Pons (tissue), 1 donor: ENCODE measurements at places on chromosomes 7 and 10.

DNA sequence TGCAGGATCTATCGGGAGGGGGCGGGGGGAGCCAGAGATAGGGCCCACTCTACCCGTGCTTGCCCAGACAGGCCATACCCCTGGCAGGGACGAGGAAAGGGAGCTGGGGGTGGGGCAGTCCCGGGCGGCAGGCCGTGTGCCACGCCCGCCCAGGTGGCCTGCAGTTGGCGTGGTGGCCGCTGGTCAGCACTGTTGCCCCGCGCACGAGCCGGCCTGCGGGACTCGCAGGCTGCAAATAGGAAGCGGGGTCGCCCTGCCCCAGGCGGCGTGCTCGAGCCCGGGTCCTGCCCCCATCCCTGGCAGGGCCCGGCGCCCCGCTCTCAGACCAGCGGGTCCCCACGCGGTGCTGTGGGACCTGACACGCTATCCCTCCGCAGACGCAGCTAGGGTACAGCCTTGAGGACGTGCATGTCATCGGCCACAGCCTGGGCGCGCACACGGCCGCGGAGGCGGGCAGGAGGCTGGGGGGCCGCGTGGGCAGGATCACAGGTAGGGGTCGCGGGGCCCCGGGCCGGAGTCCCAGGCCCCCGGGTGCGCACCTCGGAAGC is 6.7 kb downstream of the PNLIPRP2 start:
- DNase-seq: no peak

DNA sequence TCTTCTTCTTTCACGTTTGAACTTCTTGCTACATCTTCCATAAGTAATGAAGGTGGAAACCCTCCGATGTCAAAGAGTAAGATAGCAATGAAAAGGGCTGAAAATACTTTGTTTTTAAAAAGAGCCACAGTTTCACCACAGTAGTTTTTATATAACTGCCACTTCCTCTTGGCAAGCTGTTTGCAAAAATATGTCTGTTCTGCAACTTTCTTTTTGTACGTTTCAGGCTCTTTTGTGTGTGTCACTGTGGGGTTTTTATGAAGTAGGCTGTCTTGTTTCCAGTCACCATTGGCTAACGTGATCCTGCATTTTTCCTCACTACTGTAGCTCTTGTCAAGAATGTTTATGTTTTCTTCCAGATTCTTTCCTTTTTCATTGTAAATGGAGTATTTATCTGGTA is 55.6 kb downstream of the SLC16A9 start:
- no peak for DNase-seq

- no peak for DNase-seq
Observed at GRCh38 chr7:141023295-141023694, 8.5 kb upstream of the MRPS33 start.

- DNase-seq: no peak
Observed at GRCh38 chr10:71945819-71946474, 18.2 kb upstream of the CHST3 start.

DNA sequence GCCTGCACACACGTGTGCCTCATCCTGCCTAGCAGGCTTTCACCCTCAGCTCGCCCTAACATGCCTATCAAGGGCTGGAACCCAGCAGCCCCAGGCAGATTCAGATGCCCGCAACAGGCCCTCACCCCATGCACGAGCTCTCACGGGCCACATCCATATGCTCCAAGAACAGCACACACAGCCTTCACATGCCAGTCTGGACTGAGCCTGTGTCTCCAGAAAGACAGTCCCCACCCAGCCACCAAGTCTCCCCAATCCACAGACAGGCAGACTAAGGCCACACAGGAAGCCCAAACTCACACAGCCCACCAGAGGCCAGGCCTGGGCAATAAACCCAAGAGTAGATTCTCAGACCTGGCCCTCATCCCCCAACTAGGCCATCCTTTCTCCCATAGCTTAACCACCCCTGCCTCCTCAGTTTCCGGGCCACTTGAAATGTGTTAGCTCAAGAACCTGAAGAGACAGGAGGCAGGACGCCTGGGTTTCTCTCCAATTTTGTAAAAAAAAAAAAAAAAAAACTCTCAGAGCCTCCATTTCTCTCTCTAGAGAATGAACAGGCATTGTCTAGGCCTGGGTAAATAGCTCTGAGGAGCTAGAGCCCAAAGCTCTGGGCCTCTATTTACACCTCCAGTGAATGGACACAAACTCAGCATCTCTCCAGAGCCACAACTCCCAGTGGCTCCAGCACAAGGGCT is 6.8 kb downstream of the LDB1 start:
- DNase-seq: no peak

GRCh38 chr10:3476186-3476585 is 303.6 kb upstream of the PITRM1 start:
- DNase-seq: no peak

DNA sequence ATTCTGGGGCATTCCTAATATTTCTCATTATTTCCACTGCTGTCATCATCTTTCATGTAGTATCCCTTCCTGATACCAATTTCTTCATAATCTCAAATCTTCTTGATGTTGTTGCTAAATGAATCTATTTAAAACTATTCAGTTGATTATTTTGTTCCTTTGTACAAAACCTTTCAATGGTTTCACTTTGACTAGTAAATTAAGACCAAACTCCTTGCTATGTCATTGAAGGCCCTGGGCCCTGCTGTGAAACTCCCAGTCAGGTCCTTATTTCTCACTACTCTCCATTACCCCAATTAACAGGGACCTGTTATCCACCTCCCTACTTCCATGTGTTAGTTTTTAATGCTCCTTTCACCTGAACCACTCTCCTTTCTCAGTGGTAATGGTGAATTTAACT is 97.0 kb downstream of the CTTNBP2 start:
- no peak for DNase-seq

DNA sequence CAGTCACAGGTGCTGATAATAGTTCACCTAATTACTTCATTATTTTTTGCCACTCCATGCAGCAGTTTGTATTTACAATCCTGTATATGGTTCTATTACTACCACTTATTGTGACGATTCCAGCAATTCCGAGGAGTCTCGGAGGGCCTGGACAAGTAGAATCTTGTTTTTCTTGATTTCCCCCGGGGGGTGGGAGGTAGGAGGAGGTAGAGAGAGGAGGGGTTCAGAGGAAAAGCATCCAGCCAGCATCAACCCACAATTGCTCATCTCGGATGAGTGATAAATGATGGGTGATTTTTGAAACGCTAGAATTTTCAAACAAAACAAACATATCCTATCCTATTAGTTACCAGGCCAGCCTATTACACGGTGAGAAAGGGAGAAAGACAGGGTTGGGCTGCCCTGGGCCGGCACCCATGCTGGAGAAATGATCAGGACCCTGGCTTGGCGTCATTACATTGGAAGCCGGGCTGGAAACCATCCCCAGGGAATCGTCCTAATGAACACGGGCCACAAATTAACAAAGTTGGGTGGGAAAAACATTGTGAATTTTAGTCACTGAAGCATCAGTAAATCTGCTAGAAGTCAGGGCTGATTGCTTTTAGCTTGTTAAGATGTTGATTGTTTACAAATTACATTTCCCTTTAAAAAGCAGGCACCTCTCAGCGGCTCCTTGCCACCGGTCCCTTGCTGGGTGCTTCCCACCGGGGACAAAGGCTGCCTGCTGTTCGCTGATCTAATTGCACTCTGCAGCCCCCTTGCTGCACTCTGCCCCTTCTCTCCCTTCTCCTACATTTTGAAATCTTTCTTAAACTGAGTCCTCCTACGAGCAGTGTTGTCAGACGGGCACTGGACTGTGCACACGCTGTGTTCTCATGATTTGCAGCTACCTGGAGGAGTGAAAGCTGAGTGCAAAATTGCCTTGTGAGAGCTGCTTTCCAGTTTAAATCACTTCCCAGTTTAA is 95.5 kb downstream of the FAM204A start:
- no peak for DNase-seq

DNA sequence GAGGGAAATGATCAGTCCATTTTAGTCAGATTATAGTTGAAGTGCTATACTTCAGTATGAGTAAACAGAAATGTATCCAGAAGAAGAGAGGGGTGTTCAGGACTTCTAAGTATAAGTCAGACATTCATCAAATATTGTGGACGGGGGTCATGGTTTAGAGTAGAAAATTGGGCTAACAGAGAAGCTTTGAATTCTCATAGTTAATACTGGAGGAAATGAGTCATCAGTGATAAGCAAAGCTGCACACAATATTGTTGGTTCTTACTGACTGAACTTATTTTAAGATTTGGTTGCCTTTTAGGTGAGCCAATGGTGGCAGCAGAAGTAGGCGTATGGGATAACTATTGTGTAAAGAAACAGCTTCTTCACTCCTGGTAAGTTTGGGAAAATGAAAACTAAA is 1.7 kb upstream of the SUMF2 start:
- DNase-seq: no peak

DNA sequence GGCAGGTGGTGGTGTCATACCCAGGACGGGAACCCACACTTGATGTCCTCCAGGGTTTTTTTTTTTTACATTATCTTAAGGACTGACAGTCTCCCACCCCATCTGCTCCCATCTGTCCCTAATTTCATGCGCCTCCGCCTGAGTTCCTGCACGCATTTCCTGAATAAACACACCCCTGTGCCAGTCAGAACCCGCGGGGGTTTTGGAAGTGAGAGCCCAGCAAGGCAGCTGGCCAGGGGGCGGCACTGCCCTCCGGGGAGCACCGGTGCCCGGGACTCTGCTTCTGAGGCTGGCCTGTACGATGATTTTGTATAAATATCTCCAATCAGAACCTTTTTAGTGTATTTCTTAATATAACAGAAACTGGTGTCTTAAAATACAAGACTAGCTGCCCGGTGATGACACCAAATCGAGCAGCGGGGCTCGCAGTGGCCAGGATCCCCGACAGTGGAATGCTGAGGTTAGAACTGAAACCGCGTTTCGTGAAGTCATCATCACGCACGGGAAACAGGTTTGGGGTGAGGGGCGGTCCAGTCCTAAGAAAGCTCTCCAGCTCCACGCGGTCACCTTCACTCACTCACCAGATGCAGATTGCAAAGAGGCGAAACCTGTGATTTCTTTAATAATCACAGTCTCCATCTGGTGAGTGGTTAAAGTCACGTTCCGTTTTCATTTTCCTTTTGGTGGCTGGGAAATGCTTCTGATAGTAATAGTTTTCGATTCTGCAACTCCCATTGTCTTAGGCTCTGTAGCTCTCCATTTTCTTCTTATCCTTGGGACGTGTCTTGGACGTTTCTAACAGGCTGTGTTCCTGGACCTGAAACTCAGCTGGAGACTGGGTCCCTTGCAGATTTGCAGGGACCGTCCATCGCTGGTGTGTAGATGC is 19.7 kb downstream of the BNIP3 start:
- peak; percentile 65 for DNase-seq

GRCh38 chr10:119331061-119331460 is 123.7 kb downstream of the GRK5 start:
- DNase-seq: no peak

GRCh38 chr7:111801277-111801676 is 239.0 kb upstream of the IMMP2L start:
- DNase-seq: no peak

- DNase-seq: peak; percentile 58
Observed at GRCh38 chr7:33788531-33788930, 116.8 kb upstream of the BMPER start.

- DNase-seq: peak; percentile 85
Observed at GRCh38 chr10:23345861-23346260, 1.3 kb upstream of the C10orf67 start.

DNA sequence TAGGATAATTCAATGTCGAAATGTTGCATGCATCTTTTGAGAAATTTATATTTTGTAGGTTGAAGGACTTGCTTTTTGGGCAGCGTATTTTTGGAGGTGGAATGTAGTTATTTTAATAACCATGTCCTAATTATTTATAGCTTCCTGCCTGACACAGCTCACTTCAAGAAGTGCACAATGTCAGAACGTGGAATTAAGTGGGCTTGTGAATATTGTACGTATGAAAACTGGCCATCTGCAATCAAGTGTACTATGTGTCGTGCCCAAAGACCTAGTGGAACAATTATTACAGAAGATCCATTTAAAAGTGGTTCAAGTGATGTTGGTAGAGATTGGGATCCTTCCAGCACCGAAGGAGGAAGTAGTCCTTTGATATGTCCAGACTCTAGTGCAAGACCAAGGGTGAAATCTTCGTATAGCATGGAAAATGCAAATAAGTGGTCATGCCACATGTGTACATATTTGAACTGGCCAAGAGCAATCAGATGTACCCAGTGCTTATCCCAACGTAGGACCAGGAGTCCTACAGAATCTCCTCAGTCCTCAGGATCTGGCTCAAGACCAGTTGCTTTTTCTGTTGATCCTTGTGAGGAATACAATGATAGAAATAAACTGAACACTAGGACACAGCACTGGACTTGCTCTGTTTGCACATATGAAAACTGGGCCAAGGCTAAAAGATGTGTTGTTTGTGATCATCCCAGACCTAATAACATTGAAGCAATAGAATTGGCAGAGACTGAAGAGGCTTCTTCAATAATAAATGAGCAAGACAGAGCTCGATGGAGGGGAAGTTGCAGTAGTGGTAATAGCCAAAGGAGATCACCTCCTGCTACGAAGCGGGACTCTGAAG is 620 bp downstream of the ZRANB1 start:
- DNase-seq: peak; percentile 52

DNA sequence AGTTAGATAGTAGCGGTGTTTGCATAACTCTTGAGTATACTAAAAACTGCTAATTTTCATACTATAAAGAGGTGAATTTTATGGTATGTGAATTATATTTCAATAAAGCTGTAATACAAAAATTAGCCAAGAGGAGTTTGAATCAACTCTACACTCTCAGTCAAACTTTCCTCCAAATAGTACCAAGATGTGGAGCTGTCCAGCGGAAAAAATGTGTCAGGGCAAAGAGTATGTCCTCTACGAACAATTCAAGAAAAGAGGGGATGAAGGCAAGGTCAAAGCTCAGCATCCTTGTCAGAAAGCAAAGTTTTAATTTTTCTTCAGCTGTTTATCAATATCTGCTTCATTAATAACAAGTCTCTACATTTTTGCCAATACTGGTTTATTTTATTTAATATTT is 51.8 kb upstream of the CDC14C start:
- no peak for DNase-seq

GRCh38 chr10:80702143-80702542 is 164.4 kb downstream of the SH2D4B start:
- peak; percentile 24 for DNase-seq

- no peak for DNase-seq
Observed at GRCh38 chr10:123327896-123328295, 173.7 kb downstream of the BUB3 start.

- DNase-seq: no peak
Observed at GRCh38 chr7:39336442-39336841, 229.8 kb upstream of the YAE1 start.

GRCh38 chr10:110842326-110842904 is 29.3 kb upstream of the PDCD4 start:
- no peak for DNase-seq
